ENCODE measurements at places on chromosomes 12 and 14.

DNA sequence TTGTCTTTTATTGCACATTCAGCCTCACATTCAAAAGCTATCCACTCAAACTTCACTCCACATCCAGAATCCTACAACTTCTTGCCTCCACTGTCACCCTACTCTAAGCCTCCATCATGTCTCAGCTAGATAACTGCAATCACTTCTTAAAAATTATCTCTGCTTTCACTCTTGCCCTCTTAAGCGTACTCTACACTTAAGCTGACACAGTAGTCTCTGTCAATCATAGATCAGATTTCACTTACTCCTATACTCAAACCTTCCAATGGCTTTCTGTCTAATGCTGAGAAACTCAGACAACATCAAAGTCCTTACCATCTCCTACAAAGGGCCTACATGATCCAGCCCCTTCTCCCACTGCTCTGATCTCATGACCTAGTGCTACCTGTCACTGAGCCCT lies 304.1 kb downstream of the ITPR2 start:
- no peak for DNase-seq

DNA sequence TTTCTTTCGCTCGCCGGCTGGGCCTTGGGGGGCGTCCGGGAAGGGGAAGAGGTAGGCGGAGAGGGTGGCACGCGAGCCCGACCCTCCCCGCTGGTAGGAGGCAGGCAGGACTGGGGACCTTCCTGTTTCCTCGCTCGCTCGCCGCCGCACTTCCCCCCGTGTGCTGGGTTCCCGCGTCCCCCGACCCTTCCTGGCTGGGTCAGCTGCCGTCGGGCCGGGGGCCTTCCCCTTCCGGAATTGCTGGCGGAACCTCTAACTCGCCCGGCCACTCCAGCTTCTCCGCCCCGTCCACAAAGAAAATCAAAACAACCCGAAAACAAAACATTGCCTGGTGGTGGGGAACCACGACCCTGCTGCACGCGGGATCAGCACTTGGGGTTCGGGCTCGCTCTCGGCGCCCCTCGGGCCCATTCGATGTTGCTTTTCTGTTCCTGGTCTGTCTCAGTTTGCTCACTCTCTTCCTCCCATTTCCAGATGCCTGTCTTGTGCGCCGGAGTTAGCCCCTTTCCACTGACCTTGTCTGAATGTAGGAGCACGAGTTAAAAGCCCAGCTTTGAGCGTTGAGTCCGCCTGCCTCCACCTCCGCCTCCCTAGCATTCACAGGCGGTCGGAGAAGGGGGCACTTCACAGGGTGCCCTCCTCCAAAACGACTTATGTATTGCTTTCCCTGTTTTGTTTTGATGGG lies 581 bp downstream of the PAPOLA start:
- peak; percentile 20 for DNase-seq

DNA sequence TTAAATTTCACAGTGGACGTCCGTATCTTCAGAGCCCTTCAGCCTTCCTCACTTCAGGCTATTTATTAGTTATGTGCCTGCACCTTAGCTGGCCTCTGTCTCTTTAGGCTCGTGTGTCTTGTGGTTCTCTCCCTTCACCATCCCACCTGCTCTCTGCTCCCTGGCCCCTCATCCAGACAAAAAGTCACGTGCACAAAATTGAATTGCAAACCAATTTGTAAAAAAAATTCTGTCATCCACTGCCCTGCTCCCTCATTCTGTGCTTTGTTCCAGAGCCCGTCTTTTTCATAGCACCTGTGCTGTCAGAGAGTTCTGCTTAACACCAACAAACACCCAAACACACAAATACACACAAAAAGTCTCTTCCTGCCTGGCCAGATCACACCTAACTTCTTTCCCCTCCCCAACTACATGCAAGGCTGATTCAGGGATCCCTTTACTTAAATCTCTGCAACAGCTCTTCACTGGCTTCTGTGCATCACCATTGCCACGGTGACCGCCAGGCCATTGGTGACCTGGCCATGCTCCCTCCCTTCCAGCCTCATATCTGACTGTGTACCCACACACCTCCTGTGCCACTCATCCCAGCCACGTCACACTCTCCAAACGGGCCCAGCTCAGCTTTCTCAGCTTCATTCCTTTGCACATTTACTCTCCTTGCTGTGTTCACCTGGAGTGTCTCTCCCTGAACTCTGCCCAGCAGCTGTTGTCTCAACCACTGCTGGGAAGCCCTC lies 205.7 kb downstream of the TTC8 start:
- DNase-seq = no peak

- no peak for DNase-seq
Measured at GRCh38 chr12:68998041-68998440, 65.1 kb upstream of the CPM start.

DNA sequence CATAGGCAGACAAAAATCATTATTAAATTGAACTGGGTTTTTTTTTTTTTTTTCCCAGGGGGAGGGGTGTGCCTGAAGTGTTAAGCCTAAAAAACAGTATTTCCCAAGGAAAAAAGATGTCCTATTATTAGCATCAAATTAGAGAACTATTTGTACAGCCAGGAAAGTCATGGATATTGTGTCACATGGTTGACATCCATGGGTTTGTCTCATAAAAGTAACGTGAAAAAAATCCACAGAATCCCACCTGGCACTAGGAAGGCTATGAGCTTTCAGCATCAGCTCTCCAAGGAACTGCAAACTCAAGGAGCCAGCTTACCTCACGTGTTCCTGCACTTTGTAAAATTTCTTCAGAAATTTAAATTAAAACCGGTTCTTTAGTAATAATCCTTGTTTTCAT lies 69.1 kb upstream of the EGLN3 start:
- DNase-seq = no peak

DNA sequence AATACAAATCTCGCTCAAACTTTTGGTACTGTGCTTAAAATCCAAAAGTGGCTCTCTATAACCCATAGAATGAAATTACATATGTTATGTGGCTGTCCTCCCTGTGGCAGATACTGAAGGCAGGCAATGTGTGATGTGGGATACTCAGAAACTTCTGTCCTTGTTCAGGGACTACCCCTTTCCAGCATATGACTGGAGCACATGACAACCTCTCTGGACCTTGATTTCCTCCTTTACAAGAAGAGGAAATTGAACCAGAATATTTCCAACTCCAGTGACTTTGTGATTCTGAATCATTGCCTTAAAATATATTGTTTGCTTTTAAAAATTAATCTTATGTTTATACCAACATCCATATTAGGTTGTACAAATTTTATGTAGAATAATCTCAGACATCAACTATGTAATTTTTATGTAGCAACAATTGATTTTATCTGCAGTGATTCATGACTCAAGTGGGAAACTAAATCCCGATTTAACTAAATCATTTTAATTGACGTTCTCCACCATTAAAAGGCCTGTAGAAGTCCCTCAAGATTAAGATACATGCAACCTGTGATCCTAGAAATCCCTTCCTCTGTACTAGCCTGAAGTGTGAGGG lies 162.4 kb downstream of the AKAP6 start:
- no peak for DNase-seq

- DNase-seq = no peak
Measured at GRCh38 chr12:88552610-88553079, 27.6 kb downstream of the KITLG start.
